ENCODE measurements at places on chromosomes 12 and 14.

DNA sequence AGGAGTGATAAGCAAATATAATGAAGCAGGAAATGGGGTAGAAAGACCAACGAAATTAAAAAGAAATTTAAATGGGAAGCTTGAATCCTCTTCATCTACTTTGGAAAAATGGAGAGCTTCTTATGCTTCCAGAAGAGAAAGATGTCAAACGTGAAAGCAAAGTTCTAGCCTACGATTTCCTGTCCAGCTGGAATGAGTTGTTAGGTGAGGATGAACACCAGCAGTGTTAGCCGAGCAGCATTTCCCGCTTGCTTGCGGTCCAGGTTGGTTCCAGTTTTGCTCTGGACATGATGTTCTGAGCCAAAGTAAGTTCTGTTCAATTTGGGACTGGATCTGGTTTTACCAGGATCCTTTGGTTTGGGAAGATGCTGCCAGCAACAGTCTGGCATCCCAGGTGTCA lies 78.9 kb downstream of the DACT1 start:
- no peak for DNase-seq

DNA sequence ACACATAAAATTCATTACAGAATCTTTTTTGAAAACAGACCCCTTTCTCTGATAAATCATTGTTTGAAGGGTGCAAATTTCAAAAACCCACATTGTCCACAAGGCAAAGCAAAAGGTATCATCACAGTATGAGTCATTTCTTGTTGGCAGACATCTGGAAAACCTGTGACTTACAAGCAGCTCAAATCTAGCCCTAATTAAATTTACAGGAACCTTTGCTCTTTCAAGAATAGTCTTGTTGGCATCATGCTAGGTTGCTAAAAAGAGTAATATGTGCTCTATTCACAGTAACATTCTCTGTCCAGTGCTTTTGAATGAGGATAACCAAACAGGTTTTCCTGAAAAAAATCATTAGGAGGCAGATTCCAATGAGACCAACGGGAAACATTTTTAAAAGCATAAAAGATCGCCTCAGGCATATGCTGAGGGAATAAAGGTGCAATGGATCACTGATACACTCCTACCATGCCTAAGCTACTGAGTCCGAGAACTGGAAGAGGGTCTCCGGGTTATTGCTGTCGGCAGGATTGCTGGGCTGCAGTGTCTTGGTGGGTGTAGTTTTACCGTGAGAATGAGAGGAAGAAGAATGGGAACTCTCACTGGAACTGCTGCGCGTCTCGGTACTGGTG lies 55.5 kb upstream of the TTC7B start:
- DNase-seq, result peak; percentile 55

DNA sequence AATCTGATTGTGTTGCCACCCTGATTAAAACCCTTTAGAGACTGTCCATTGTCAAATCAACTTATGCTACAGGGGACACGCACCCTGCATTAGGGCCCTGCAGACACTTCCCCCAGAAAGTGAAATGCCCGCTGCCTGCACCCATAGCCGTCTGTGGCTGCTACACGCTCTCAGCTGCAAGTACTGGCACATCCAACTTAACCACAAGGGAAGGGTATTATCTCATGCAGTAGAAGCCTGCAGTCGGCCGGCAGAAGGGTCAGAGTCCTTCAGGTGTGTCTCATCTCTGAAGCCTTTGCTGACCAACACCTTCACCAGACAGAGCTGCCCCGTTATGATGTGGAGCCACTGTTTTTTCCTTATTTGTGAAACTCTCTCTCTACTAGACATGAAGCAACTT lies 20.8 kb downstream of the CFAP251 start:
- DNase-seq, result no peak

DNA sequence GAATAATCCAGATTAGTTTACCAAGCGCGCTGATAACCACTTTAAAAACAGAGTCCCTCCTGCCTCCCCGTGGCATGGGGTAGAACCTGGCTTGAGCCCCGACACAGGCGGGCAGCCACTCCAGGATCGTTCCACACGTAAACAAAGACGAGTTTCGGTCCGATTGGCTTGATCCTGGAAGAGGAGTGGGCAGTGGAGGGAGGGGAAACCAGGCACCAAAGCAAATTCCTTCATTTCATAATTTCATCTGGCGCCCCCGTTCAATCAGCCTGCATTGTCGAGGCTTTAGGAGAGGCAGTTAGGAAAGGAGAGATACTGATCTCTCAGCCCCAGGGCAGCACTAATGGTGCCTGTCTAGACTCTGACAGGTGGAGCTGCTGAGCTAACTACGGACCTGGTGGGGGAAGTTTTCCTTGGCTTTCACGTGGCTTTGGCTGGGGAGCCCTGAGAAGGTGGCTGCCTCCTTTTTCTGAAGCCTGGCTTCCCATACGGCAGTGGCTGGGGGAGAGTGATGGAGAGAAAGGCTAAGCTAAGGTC lies 751 bp upstream of the GPRC5A start:
- DNase-seq, result no peak

- DNase-seq, result no peak
These were observed at the start of gene ALX1 for GRCh38 chr12:85280165-85280983. TSS of gene ALX1 (plus strand) at chr12:85280220. CDS start at chr12:85280262, 42 bp downstream.

DNA sequence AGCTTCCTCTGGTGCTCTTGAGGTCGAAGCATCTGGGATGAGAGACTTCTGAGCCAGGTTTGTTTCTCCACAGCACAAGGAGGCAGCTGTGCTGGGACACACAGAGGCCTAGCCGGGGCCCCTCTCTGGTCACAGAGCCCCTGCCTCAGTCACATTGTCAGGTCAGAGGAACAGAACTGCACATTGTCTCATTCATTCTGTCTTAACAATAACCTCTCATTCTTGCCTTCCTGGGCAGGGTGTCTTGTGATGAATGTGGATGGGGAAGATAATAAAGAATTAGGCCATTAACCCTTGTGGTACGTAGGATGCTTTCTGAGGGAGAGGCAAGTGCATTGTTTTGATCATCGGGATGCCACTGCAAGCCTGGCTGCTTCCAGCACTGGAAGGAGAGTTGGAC lies 29.8 kb downstream of the FNTB start:
- no peak for DNase-seq

DNA sequence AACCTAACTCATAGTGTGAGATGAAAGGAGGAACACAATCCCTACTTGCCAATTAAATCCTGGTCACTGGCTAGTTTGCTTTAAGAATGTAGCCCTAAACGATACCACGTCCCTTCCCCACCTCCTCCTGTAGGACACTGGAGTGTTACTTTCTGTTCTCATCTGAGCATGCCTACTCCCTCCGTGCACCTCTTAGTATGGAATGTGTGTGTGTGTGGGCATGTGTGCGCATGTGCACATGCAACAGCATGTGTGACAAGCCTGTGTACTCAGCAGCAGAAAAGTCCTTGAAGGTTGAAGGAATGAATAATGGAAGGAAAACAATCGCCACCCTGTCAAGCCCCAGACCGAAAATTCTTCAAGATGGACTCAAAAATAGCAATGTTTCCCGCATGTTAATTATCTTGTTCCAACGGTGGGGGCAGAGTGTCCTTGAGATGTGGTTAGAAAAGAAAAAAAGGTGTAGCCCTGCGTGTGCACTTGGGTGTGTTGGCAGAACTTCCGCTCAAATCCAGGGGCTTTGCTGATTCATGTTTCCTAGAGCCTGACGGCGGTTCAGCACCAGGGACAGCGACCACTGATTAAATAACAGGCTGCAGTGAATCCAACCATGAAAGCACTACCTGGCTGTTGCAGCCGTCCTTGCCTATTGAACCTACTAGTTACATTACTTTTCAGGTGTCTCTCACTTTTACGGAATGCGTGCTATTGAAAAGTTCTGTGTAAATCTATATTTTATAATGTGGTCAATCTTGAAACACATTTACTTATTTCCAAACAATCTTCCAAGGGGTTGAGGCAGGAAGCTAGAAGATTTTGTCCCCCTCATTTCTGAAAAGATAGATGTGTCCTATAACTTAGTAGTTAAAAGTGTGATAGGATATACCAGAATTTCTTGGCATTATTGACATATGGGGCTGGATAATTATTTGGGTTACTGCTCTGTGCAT lies 79.8 kb downstream of the SRRM4 start:
- DNase-seq, result peak; percentile 17

- DNase-seq, result no peak
These were observed 29.4 kb downstream of the RIN3 start for GRCh38 chr14:92542766-92543554.

DNA sequence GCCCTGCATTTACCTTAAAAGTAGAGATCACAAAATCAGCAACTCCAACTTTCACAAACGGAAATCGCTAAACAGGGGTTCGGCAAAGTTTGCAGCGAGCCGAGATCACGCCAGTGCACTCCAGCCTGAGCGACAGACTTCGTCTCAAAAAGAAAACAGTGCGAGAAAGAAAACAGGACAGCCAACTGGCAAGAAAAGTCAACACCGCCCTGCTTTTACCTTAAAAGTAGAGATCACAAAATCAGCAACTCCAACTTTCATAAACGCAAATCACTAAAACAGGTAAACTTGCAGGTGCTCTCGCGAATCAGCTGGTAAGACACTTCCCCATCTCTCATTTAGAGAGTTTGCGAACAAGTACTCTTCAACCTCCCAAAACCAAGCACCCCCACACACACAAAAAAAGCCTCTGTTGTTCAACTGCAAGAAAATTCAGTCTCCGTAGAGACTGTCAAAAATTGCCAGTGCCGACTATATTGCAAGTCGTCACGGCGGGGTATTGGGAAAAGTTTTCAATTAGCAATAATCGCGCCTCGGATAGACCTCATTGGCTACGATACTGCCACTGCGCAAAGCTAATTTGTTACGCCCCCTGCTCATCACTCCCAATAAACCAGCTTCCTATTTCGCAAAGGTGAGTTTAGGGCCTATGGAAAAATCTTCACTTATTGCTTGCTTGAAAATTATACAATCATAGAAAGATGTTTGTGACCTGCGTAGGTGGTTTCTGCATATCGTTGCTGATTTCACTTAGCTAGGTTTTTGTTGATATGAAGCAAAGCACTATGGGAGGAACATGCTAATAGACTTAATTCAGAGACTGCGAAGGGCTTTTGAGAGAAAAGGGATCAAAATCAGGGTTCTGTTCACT lies at the start of gene RNU4-1:
Gene RNU4-1 (minus strand): TSS at position 577 of the 871 bp plus-strand sequence.
- peak; percentile 82 for DNase-seq

GRCh38 chr12:5258926-5259325 lies 173.0 kb upstream of the NTF3 start:
- no peak for DNase-seq
